CD4-positive, alpha-beta T cell treated with Interleukin-4 for 1 hour (primary cell): ENCODE measurements at places on chromosomes 3 and 15.

GRCh38 chr15:72252663-72253299 lies 19.6 kb downstream of the PARP6 start:
- no peak for DNase-seq

- peak; percentile 68 for DNase-seq
Measured at GRCh38 chr15:85854345-85855097, 59.8 kb upstream of the KLHL25 start.

DNA sequence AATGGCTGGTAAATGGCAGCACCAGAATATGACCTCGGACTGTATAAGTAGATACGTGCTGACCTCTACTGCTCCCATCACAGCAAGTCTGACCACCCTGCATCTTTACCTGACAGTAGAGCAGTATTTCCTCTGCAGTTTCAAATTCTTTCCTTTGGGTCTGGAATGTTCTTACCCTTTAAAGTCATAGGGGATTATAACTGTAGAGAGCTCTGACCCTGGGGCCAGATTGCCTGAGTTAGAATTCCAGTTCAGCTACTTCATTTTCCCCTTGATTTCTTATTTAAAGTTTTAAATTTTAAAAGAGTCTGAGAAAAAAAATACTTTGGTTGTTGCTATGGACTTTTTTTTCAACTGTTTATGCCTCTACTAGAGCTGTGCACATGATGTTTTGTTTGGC lies 237.7 kb downstream of the NR1D2 start:
- DNase-seq: no peak

DNA sequence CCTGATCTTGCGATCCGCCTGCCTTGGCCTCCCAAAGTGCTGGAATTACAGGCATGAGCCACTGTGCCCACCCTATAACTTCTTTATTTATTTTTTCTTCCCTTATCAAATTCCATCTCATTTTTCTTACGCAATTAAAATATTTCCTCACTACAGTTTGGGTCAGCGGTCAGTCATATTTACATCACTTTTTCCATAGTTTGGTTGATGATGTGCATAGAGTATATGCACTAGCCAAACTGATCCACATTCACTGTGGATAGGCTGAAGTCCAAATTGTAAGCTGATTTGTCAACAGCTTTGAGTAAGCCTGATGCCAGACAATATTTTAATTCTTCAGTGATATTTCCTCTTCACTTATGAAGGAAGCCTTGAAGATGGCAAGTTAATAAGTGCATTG lies 256.3 kb downstream of the TIGIT start:
- DNase-seq: no peak

GRCh38 chr3:43693594-43693993 lies 2.9 kb downstream of the ABHD5 start:
- DNase-seq: no peak

DNA sequence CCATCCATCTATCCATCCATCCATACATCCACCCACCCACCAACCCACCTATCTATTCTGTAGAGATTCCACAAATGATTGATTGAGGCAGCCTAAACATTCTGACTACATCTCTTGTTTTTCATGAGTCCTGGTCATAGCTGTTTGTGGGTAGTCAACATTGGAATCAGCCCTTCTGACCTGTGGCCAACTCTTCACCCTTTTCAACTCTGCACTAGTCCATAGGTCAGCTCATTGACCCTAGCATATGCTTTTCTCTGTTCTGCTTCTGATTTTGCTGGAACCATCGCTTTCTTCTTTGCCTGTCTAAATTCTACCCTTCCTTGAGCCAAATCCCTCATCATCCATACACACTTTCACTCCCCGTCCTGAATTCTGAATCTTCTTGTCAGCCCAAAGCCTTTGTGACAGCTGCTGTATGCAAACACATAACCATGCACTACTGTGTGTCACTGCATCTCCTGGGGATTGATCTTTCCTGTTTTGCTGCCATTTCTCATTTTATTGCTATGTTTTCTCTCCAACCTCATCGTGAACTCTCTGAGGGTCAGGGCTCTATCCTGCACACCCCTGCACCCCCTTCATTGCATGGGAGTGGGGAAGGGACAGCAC lies 16.8 kb upstream of the KCTD6 start:
- no peak for DNase-seq

DNA sequence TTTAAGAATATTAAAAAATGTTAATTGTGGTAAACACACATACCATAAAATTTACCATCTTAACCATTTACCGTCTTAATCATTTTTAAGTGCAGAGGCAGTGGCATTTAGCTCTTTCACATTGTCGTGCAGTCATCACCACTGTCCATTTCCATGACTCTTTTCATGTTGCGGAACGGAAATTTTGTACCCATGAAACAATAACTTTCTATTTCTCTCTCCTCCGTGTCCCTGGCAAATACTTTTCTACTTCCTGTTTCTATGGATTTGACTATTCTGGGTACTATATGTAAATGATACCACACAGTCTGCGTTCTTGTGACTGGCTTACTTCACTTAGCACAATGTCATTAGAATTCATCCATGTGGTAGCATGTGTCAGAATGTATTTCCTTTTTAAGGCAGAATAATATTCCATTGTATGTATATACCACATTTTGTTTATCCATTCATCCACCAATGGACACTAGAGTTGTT lies 27.9 kb downstream of the AKAP13 start:
- DNase-seq: peak; percentile 25

- no peak for DNase-seq
Measured at GRCh38 chr3:138296639-138297038, 33.0 kb downstream of the NME9 start.

DNA sequence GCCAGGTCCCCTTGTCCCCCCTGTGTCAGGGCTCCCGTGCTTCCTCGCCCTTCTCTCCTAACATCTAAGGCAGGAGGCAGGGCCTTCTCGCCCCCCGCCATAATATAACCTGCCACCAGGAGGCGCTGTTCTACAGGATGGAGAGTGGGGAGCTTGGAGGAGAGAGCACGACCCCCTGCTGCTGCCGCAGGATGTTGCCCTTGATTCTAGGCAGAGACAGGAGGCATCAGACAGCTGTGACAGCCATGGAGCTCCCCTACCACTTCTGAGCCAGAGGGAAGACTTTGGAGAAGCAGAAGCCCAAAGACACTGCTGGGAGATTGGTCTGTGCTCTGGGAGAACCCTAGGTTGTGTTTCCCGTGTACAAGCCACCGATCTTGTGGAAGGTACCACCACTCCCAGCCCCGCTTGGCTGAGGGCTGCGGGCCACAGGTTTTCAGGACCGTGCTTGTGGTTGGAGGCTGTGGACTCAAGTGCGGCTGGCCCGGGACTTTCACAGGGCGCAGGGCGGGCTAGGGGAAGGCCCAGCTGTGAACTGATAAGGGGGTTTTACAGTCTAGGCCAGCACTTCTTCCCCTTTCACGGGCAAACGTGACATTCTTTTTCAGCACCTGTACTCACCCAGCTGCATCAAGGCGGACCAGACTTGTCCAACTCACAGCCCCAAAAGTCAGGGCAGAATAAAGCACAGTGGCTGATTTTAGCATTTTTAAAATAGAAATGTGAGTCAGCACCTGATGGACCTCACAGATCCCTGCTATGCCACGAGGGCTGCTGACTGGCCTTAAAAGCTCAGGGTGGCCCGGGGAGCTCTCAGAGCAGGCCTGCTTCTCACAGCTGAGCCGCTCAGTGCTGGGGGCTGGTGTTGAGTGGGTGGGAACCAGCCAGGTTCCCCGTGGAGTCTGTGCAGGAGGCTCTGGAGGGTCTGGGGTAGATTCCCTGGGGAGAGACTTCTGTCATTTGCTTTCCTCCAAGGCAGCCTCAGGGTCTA lies 2.6 kb upstream of the TIGIT start:
- DNase-seq: peak; percentile 89

- DNase-seq: no peak
Measured at GRCh38 chr3:140023616-140024530, 88.9 kb downstream of the CLSTN2 start.
